Stimulated activated CD8-positive, alpha-beta memory T cell treated with anti-CD3 and anti-CD28 coated beads, Interleukin-15, amount 100 ng/mL, for 24 hours (primary cell): ENCODE measurements at places on chromosomes 16 and 17.

DNA sequence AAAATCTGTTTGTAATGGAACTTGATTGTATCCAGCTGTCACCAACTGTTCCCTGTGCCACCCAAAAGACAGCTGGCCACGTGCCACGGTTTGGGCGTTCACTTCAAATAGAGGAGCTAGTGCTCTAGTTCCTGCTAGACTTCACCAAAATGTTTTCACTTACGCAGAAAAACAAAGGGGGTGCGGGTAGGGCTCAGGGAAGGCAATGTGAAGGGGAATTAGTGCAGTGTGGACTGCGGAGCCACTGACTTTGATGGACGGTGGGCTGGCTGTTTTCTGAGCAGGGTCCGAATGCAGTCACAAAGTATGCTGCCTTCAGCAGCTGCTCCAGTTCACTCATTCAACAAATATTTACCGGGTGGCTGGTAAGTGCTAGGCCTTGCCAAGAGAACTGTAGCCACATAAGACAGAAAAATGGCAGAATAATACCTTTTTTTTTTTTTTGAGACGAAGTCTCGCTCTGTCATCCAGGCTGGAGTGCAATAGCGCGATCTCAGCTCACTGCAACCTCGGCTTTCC, 7.6 kb upstream of the CYTH1 start:
- DNase-seq: no peak

GRCh38 chr16:64381979-64382378, 739.9 kb downstream of the CDH11 start:
- no peak for DNase-seq

GRCh38 chr17:7927596-7927995, 2.1 kb downstream of the KCNAB3 start:
- DNase-seq: no peak

DNA sequence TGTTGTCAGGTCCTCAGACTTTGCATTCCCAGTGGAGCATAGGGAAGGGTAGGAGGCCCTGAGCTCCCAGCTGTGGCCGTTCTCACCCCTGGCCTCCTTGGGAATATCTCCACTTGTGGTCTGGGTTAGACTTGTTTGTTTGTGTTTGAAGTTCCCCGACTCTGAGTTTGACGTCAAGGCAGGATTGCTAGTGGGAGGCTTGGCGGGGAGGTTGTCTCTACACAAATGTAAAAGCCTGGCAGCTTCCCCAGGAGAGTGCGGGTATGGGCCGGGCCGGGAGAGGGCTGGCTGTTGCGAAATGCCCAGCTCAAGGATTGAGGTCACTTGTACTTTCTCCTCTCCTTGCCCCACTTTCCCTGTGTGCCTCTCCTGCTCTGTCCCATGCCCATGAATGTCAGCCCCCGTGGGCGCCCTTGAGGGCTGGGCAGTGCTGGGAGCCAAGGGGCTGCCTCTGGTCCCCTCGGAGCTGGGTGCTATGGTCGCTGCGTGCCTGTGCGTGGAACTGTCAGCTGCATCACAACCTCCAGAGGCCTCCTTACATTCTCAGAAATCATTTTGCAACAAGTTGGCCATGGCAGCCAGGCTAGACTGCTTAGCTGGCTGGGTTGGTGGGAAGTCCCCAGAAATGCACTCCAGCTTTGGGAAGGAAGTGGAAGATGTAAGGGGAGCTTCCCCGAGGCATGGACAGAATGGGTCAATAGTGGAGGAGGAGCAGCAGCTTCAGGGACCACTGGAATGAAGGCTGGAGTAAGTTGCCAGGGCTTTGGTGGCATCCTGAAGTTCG, 84.3 kb downstream of the KSR1 start:
- DNase-seq: no peak

GRCh38 chr16:87854907-87855683, 14.2 kb downstream of the SLC7A5 start:
- no peak for DNase-seq

DNA sequence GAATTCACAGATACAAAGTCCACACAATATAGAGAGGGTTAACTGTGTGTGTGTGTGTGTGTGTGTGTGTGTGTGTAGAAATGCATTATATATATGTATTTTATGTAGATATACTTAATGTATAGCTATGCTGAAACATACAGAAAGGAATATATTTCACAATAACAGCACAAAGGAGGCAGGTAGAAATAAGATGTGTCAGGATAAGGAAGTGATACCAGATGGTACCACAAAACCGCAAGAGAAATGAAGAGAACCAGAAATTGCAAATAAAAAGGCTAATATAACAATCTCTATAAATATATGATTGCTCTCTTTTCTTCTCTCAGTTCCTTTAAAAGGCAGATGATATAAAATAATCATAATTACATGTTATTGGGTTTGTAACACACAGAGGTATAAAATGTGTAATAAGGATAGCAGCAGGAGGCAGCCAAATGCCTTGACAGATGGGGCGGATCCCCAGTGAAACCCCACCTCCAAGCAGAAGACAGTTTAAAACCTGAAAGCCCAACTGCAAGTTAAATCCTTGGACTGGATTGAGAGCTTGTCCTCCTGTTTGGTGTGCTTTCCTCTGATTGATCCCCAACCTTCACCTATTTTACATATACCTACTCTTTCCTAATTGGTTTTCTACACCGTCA, 365.4 kb upstream of the C16orf82 start:
- DNase-seq: no peak

GRCh38 chr17:2343421-2343820, 6.1 kb downstream of the SGSM2 start:
- no peak for DNase-seq

- no peak for DNase-seq
Observed at GRCh38 chr16:66898207-66898606, 17.9 kb downstream of the PDP2 start.

DNA sequence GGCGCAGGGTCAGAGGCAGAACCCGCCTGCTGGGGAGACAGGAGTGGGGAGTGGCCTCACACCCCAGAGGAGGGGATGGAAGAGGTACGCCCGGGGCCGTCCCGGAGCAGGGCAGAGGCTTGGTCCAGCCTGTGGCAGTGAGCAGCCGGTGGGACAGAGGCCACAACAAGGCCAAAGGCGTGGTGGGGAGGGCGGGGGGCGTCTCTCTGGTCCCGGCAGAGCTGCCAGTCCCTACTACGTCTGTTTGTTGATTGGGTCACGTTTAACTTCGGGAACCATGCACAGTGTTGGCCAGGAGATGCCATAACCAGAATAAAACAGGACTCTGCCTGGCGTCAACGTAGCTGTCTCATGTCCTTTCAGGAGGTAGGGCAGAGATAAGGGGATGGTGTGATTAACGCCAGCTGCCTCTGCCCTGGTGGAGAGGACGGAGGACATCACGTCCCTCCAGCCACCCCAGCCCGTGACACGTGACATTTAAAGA, 192.8 kb downstream of the BANP start:
- no peak for DNase-seq

GRCh38 chr17:80986816-80987475, 4.7 kb upstream of the CHMP6 start:
- DNase-seq: no peak

DNA sequence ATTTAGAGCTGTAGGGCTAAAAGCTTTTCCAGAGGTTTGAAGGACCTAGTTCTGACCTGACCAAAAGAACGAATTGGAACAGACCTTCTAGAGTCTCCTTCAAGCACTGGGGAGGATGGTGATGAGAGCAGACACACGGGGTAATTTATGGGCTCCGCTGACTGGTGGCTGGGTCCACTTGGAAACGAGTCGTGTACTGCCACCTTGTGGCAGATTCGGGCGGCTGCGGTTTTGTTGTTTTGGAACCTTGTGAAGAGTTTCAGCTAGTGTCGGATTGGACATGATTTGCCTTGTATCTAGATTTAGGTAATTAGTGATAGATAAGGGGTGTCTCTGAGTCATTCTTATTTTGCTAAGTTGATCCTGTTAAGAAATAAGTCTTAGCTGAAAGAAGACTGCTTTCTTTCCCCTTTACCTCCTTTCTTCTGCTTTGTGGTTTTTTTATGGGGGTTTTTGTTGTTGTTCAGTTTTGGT, 98.9 kb downstream of the AATF start:
- peak; percentile 42 for DNase-seq

GRCh38 chr16:4203748-4204147, 38.1 kb downstream of the SRL start:
- no peak for DNase-seq
